ENCODE measurements at places on chromosomes 11 and 22.

GRCh38 chr11:69801513-69802335 lies 17.5 kb downstream of the FGF3 start:
- no peak for DNase-seq

- DNase-seq: no peak
These were observed 8.3 kb downstream of the NDUFV1 start for GRCh38 chr11:67614730-67615714.

DNA sequence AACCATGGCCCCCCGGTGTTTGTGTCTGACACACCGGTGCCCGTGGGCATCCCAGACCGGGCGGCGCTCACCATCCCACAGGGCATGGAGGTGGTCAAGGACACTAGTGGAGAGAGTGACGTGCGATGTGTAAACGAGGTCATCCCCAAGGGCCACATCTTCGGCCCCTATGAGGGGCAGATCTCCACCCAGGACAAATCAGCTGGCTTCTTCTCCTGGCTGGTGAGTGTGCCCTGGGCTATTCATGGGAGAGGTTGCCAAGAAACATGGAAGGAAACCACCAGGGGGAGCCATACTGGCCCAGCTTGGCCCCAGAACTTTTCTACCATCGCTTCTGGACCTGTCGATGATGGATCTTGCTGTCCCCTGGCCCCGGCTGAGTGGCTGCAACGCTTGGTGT lies 36.5 kb downstream of the PRDM11 start:
- DNase-seq: no peak

DNA sequence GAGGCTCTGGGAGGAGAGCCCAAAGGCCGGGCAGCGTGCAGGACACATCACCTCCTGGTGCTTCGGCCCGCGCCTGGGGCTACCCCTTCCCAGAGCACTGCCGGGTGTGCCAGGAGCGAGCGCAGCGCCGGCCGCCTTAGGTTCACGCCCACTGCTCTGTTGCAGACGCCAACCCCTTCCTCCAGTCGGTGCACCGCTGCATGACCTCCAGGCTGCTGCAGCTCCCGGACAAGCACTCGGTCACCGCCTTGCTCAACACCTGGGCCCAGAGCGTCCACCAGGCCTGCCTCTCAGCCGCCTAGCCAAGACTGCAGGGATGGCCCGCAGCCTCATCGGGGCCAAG lies 79.0 kb downstream of the MED15 start:
- DNase-seq: no peak

GRCh38 chr11:124193221-124194010 lies 10.3 kb downstream of the OR10D3 start:
- no peak for DNase-seq

DNA sequence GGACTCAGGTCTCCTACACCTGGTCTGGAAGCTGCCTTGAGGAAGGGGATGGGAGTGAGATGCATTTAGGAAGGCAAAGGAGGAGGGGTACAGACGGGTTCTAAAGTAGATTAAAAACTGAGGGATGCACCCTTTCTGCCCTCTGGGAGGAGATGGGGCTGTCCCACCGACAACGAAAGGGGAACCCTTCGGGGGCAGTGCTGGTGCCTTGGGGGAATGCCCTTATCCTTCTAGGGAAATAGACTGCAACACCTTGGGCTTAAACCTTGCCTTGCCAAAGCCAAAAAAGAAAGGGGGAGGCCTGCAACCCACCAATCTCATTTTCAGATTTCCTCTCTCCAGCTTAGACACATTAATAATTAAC lies 89.8 kb downstream of the PLEKHA7 start:
- DNase-seq: no peak
